B cell (primary cell): ENCODE measurements at places on chromosomes 16 and 17.

- no peak for DNase-seq
Measured at GRCh38 chr17:2949469-2950044, 113.8 kb downstream of the OR1D5 start.

DNA sequence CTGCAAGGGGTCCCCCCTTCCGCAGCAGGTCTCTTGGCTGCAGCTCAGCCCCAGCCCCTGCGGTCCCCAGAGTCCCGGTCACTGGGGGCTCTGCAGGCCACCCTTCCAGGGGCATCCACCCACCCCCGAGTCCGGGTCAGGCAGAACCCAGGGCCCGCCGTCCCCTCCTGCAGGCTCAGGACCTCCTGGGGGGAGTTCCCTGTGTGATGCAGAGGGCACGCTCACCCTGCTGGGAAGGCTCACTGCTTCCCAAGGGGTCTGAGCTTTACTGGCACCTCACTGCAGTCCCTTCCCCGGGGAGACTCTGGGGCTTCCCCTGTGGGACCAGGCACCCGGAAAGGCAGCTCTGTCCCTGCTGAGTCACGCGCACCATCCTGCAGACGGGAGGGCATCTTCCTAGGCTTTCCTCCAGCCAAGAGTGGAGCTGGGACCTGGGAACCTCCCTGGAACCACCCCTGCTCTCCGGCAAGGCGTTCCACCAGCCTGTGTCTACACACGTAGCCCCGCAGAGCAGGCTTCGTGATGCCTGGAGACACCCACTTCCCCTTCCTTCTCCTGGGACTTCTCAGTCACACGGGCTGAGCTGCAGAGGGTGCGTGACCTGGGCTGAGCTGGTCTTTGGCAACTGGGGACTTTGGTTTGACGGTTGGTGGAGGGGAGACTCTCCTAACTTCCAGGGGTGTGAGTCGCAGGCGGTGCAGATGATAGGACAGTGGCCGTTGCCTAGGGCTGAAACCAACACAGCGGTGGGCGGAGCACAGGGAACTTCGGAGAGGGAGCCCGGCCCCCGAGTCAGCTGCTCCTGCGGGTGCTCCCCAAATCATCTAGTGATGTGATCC, 23.4 kb downstream of the SLC25A10 start:
- peak; percentile 71 for DNase-seq

DNA sequence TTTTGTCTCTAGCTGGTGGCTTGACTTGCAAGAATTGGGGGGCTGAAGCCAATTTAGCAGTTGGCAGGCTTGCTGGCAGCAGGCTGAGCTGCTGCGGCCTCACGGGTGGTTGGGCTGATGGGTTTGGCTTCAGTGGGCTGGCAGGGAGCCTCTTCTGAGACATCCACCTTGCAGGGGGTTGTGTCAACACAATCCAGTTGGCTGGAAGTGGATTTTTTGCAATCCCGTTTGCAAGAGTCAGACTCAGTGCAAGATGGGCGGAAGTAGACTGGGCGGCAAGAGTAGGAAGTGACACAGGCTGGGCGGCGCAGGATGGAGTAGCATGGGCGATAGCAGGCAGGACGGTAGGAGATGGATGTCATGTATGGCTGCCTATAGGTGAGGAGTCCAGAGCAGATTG, 1.5 kb downstream of the KRTAP16-1 start:
- DNase-seq: no peak

DNA sequence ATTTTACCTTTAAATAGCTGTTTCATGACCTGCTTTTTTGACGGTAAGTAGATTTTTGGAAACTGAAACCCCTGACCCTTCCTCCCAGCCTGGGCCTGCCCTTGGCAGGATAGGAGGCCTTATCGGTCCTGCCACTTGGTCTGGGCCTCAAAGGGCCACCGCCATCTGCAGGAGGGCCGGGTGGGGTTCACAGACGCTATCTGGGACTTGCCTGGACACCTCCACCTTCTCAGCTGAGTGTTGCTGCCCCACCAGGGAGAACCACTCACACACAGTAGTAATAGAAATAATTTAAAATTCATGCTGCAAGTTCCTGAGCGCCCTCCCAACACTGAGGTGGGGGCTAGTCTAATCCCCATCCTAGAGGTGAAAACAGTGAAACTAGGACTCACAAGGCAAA, 4.6 kb upstream of the NPRL3 start:
- no peak for DNase-seq

- no peak for DNase-seq
Measured at GRCh38 chr17:41064301-41064700, 1.4 kb downstream of the KRTAP2-4 start.

DNA sequence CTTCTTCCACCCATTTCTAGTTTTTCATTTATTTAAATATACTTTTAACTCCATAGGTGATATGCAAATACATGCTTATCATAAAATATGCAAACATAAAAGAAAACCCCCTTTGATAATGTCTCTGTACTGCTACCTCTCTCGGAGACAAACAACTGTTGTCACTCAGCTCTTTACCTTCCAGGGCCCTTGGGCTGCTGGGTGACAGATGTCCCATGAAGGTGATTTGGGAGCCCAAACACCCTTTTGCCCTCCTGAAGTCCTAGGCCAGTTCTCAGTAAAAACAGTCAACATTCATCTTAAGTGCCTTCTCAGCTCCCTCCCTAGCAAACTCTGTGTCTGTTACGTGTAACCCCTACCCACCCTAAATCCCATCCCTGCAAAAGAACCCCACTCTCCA, 37.5 kb downstream of the CHD9 start:
- no peak for DNase-seq

- no peak for DNase-seq
Measured at GRCh38 chr16:11794996-11795886, 1.8 kb downstream of the ZC3H7A start.

GRCh38 chr17:4960279-4960922, 7.2 kb downstream of the SPAG7 start:
- no peak for DNase-seq

DNA sequence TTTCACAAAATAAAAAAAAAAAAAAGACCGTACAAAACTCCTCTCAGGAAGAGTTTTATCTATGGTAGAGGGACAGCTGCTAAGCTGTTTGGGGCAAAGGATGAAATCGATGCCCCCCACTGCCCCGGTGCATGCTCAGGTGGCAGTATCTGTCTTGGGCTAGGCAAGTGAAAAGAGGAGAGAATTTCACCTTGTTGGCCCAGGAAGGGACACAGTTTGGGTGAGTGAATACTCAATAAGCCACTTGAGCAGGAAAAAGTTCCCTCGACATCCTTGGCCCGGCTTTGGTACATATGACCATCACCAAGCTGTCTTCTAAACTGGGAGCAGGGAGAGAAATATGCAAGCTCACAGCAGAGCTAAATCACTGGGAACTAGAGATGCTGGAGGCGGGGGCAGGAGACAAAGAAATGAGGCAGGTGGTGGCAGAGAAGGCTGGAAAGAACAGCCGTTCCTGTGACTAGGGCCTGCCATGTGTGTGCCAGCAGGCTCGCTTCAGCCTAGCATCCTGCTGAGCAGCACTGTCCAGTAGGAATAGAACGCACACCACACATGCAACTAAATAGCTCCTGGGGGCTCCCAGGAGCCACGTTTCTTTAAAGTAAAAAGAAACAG, 8.2 kb upstream of the EIF1 start:
- DNase-seq: no peak

GRCh38 chr16:89150090-89150835, 21.3 kb upstream of the CDH15 start:
- DNase-seq: no peak

GRCh38 chr17:40038882-40039513, 15.2 kb downstream of the MED24 start:
- no peak for DNase-seq

GRCh38 chr17:36001862-36002603, 680 bp upstream of the CCL15 start:
- DNase-seq: no peak

GRCh38 chr17:66425756-66426396, 123.5 kb downstream of the PRKCA start:
- no peak for DNase-seq

- DNase-seq: no peak
Measured at GRCh38 chr16:49661465-49662187, 194.3 kb downstream of the ZNF423 start.

DNA sequence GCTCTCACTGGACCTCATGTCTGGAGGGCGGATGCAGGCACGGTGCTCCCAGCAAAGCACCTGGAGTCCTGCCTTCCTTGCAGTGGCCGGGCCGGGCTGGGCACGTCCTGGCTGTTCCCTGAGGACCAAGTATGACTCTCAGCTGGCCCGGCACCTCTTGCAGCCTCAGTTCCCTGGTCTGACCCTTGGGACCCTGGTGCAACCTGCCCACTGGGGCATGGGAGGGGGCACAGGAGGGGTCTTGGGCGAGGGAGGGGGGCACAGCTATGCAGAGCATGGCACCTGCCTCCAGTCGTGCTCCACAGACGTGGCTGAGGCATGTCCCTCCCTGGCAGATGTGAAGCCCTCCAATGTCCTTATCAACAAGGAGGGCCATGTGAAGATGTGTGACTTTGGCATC, 19.6 kb downstream of the MAP2K3 start:
- DNase-seq: no peak

- no peak for DNase-seq
Measured at GRCh38 chr16:10846213-10846998, 27.8 kb upstream of the TVP23A start.
